NCI-H82 (cell line): ENCODE measurements at places on chromosomes 7 and 10.
A peak's percentile ranks its signal among the peaks of the same experiment; 100 is the strongest.

DNA sequence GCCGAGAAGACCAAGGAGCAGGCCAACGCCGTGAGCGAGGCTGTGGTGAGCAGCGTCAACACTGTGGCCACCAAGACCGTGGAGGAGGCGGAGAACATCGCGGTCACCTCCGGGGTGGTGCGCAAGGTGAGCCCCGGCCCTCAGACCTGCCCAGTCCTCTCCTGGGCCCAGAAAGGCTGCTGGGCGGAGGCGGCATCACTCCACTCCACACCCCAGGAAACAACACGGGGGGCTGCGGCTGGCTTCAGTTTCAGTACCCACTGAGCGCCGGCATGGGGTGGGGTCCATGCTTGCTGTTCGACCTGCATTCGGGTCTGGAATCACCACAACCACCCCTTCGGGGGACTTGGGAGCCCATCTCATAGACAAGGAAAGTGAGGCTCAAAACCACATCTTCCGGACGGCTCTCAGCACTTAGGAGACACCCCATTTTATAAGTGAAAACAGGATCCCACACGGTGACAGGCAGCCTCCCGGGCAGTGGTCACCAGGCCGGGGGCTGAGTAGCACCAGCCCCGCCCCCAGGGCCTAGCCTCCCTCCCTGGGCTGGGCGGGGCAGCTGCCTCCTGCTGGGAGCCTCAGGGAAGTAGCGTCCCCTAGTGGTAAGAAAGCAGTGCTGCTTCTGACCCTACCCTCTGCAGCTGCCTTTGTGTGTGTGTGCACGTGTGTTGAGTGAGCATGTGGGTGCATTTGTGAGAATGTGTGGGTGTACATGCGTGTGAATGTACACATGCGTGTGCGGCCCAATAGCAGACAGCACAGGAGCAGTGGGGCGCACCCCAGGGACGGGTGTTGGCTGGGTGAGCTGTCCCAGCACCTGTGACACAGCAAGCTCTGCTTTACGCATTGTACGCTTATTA is 1.8 kb downstream of the SNCG start:
- peak; percentile 84 for DNase-seq

GRCh38 chr10:31099094-31099493 is 67.4 kb upstream of the ZNF438 start:
- no peak for DNase-seq

GRCh38 chr7:89584896-89585295 is 569.4 kb upstream of the STEAP1 start:
- no peak for DNase-seq

GRCh38 chr7:69038915-69039314 is 559.4 kb upstream of the AUTS2 start:
- no peak for DNase-seq

GRCh38 chr7:42476255-42476654 is 239.2 kb upstream of the GLI3 start:
- no peak for DNase-seq

DNA sequence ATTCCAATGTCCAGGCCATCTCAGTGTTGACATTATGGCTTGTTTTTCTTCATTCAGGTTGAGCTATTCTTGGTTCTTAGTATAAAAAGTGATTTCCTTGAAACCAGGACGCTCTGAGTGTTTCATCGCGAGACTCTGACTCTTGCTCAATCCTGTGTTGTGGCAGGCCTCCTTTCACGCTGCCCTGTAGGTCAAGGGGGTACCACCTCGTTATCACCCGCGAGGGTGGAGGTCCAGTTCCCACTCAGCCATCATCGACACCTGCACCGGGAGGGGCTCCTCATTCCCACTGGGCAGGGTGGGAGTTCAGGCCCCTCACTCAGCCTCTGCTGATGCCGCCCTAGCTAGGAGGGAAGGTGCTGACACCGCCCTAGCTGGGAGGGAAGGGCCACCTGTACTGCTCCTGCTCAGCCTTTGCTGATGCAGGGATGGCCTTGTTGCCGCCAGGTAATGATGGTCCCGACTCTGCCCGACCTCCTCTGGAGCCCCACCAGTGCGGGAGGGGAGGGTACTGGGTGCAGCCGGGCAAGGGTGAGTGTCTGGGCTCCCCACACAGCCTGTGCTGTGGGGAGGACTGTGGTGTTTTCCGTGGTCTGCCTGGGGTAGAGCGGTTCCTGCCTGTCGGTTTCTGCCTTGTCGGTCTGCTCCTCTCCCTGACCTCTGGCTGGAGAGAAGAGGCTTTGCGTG is 16.4 kb downstream of the IQCE start:
- no peak for DNase-seq
